ENCODE measurements at places on chromosomes 7 and 10.

DNA sequence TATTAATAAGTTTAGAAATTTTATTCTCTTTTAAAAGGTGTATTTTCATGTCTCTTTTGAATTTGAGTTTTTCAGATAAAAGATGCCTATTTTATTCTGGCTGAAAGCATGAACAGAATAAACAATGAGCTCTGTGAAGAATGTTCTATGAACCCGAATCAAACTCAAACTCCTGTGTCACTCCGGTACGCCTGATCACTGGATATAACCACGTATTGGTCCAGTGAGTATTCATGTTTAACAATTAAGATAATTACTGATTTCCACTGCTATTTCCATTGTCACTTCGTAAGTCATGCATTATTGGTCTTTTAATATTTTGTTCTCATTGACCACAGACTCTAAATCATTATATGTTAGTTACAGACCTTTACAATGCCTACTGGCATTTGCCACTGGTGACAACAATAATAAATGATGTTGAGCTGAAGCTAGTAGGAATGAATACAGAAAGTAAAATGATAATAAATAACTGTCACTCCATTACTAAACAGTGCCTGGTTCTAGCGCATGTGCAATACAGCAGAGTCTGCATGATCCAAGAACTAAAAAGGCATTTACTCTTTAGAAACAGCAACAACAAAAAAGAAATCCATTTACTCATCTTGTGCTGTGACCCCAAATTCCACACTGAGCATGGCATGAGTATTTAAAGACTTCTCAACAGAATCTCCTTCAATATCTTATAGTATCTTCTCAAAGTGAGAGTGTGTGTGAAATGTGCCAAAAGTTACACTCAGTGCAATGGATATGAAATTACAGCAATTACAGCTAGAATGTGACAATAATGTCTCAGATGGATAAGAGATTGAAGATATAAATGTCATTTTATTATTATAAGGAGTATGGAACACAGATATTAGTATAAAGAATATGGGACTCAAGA is 827.0 kb upstream of the LRRTM3 start:
- no peak for DNase-seq

- DNase-seq = no peak
Measured at GRCh38 chr10:21092683-21093524, 195.8 kb upstream of the NEBL start.

- DNase-seq = no peak
Measured at GRCh38 chr10:62059217-62059920, 157.9 kb downstream of the ARID5B start.

- no peak for DNase-seq
Measured at GRCh38 chr10:96517284-96517683, 3.6 kb upstream of the TLL2 start.

- no peak for DNase-seq
Measured at GRCh38 chr10:86048571-86048970, 318.0 kb downstream of the GRID1 start.

GRCh38 chr10:71747551-71748523 is 25.5 kb downstream of the VSIR start:
- DNase-seq = no peak

DNA sequence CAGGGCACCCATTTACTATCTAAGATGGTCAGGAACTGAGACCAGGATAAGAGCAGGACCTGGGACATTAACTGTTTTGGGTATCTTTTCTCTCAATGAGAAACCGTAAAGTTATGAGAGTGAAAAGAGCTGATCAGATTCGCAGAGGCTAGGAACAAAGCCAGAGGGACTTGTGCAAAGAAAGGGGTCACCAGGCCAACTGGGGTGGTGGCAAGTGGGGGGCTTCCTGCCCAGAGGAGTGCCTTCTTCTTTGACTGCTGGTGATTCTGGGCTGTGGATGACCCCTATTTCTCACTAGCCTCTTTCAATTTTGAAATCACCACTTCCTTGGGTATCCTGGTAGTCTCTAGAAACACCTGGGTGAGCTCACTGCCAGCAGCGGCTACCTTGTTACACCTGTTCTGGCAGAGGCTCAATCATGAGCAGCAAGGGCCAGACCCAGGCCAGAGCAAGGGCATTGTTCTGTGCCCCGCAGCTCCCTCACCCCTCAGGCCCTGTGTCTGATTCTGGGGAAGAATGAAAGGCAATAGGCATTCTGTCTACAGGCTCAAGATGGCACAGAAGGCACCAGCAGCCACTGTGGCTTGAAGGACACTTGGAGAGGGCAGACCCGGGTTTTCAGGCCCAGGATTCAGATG is 999 bp downstream of the SFTPD start:
- no peak for DNase-seq

Data from activated T-helper 1 cell treated with anti-CD3 and anti-CD28 coated beads, Interleukin-2, amount 50 U/mL, for 16 hours (primary cell).